ENCODE measurements at places on chromosomes 5 and 9.

DNA sequence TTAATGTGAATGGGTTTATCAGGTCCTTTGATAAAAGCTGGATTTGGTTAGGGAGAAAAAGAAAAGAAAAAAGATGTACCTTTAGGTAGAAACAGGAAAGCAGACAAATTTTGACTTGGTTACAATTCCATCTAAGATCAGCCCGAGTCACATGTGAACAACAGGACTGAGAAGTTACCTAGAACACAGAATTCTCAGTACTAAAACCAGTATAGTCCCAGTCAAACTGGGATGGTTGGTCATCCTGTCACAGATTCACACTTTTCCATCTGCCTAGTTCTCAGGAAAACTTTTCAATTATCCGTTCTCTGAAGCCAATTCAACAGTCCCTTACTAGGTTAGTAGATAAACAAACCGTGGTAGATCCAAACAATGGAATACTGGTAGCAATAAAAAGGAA lies 190.3 kb upstream of the PTGER4 start:
- no peak for DNase-seq

DNA sequence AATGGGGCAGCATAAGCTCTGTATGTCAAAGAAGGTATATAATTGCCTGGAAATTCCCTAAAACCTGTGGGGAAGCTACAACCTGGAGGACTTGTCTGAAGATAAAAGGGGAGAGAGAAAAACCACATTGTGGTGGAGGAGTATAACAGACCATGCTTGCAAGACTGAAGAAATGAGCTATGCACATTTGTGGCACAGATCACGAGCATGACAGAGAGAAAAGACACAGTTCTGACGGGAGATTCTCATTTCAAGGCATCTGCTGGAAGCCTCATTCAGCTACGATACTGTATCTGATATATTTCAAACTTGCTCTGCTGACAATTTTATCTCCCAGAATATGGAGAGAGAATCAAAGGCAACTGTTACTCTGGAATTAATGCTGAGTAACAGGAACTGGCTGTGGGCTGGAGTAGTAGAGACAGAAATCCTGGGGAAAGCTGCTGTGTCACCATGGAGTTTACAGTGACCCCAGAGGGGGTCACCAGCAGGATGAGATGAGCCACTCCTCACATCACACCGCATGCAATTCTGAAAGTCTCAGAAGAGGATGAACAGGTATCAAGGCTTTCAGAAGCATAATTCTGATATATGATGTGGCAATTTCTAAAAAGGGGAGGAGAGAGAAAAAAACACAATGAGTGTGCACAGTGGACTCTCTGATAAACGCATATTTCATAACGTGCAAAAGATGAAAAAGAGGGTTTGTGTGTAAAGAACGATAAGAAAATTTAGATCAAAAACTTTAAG lies 528.8 kb downstream of the IRX1 start:
- no peak for DNase-seq

GRCh38 chr5:147479949-147480348 lies 29.9 kb downstream of the DPYSL3 start:
- peak; percentile 80 for DNase-seq

DNA sequence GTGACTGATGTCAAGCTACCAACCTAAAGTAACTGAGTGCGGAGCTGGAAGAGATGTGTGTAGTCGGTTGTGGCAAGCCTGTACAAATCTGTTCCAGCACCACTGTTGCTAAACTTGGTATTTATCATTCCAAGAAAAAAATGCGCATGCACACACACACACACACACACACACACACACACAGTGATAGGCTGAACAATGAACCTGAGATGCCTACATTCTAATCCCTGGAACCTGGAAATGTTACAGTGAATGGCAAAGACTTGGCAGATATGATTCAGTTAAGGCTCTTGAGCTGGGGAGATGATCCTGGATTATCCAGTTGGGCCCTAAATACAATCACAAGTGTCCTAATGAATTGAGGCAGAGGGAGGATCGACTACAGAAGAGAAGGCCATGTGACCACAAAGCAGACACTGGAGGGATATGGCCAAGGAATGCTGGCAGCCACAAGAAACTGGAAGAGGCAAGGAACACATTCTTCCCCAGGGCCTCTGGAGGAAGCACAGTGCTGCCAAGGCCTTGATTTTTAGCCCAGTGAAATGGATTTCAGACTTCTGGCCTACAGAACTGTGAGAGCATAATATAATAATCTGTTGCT lies 49.7 kb upstream of the LHFPL2 start:
- DNase-seq: peak; percentile 64

DNA sequence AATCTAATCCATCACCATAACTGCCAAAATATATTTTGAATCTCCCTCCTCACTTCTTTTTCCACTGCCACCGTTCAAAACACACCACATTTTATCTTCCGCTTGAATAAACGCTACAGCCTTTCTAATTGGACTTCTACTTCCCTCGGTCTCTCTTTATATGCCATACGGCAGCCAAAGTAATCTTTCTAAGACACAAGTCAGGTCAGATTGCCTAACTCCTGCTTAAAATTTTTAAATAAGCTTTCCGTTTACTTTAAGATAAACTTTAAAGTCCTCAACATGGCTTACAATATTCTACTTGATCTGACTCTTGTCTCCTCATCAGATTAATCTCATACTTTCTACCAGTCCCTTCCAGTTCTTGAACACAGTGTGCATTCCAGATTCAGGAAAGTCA lies 9.7 kb downstream of the AFF4 start:
- DNase-seq: peak; percentile 14

DNA sequence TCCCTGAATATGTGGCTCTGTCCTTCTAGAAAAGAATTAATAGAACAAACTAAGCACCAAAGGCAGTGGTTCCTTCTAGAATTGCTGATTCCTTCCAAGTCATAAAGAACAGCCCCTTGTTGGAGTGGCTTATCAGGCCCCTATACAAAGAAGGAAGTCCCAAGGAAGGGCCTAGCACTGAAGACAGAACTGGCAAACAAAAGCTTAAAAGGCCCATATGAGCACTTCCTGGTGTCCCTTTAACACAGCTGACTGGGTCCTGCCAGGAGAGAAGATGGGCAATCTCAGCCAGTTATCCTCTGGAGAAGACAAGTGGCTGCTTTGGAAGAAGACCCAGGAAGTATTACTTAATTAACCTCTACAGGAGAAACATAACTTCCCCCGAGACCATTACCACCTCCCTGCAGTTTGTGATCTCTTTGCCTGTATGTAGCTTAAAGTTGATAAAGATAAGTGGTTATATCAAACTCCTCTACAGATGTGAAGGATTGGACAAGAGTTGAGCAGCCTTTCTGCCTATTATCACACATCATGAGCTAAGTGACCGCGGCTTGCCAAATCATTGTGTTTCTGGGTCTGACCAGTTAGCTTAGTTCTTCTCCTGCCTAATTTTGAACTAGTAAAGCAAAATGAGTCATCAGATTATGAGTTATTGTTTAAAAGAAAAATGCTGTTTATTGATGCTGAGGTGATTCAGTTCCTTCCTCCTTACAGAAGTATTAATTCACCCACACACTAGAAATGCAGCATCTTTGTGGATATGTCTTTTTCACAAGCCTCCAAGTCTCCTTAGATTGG lies 13.3 kb upstream of the STING1 start:
- peak; percentile 82 for DNase-seq

DNA sequence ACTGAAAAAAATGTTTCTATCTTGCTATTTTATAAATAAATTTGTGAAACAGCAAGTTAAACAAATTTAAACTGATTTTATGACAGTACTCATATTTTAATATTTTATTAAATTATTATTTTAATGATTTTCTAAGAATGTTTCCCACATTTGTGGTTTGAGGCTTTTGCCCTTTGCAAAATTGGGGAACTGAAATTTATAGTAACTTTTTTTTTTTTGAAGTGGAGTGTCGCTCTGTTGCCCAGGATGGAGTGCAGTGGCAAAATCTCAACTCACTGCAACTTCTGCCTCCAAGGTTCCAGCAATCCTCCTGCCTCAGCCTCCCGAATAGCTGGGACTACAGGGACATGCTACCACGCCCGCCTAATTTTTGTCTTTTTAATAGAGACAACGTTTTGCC lies 7.2 kb upstream of the ADGRV1 start:
- no peak for DNase-seq

DNA sequence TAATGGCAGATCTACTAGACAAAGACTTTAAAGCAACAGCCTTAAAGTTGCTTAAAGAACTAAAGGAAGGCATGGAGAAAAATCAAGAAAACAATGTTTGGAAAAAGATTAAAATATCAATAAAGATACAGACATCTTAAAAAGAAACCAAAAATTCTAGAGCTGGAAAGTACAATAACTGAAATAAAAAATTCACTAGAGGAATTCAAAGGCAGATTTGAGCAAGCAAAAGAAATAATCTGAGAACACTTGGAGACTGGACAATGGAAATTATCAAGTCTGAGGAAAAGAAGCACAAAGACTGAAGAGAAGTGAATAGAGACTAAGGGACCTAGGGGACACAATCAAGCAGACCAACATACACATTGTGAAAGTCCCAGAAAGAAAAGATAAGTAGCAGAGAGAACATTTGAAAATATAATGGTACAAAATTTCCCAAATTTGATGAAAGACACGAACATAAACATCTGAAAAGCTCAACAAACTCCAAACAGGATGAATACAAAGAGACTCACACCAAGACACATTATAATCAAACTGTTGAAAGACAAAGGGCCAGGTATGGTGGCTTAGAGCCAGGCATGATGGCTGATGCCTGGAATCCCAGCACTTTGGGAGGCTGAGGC lies 26.3 kb downstream of the SIL1 start:
- DNase-seq: no peak

GRCh38 chr5:103938146-103938695 lies 375.6 kb upstream of the NUDT12 start:
- no peak for DNase-seq

- peak; percentile 91 for DNase-seq
Observed at GRCh38 chr5:149834246-149834855, 104.2 kb downstream of the PPARGC1B start.

- DNase-seq: peak; percentile 75
Observed at GRCh38 chr9:116287721-116288120, 134.1 kb downstream of the PAPPA start.

- no peak for DNase-seq
Observed at GRCh38 chr9:89488131-89488530, 9.8 kb downstream of the SEMA4D start.

- no peak for DNase-seq
Observed at GRCh38 chr5:4716781-4717180, 423.3 kb upstream of the ADAMTS16 start.

GRCh38 chr5:32837211-32837610 lies 126.1 kb downstream of the NPR3 start:
- DNase-seq: no peak

DNA sequence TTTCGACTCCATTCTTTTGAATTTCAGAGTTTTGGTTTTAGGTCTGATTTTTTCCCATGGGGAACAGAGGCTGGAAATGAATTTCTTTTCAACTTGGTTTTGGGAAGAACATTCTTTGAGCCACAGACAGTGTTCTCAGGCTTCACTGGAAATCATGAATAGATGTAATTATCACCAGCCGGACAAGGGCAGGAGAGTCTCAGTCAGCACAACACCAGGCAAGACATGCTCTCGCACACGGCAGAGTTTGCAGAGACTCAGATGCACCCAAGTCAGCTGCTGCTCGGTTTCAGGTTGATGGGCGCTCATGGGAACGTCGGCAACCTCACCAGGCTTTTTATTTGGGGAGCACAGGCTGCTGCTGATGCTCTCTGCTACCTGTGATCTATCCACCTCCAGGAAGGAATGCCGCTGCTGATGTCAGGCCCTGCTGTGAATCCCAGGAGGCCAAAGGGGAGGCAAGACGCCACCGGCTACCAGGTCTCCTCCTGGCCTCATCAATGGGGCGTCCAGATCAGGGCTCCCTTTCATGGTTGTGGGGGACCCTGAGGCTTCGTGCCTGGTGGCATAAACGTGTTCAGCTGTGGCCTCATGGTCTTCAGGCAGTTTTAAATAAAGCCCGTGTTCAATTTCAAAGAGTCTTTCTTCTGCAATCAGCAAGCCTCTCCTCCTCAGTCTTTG lies 332.3 kb upstream of the IRX4 start:
- no peak for DNase-seq

DNA sequence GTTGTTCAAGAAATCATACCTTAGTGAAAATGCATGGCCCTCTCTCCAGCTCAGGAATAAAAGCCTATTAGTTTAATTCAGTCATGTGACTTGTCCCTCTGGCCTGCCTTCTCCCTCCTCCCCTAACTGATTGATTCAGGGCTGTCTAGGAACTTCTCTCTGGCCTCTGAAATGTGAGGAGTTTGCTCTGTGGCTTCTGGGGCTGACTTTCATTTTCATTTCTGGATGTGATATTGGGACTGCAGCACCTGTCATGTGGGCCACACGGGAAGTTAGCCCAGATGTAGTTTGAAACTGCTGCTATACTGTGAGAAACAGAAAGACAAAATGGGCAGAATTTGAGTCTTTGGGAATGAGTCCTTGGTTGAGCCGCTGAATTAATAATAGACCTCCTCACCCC lies 44.8 kb downstream of the PARP8 start:
- DNase-seq: no peak

DNA sequence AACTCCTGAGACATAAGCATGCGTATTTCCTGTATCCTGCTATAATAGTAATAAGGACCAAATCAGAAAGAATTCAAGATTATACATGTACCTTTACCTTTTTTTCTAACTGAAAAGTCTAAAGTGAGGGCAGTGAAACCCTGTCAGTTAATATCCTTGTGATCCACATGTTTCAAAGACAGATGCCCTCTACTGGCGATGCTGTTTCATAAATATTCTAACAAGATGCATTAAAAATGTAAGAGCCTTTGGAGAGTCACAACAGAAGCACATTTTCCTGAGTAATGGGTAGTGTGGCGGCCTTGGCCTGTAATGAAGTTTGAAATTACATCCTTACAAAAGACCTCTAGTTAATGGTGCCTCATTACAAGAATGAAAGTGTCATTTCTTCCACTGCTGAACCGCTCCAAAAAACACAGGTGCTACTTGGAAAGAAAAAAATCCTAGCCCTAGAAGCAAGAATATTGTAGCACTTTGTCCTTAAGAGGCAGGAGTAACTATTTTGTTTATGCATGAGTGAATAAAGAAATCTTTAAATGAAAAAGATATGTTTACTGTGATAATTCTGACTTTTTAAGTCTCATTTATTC lies 232.6 kb downstream of the EPB41L4A start:
- peak; percentile 56 for DNase-seq

- no peak for DNase-seq
Observed at GRCh38 chr5:14138608-14139540, 4.3 kb upstream of the TRIO start.

DNA sequence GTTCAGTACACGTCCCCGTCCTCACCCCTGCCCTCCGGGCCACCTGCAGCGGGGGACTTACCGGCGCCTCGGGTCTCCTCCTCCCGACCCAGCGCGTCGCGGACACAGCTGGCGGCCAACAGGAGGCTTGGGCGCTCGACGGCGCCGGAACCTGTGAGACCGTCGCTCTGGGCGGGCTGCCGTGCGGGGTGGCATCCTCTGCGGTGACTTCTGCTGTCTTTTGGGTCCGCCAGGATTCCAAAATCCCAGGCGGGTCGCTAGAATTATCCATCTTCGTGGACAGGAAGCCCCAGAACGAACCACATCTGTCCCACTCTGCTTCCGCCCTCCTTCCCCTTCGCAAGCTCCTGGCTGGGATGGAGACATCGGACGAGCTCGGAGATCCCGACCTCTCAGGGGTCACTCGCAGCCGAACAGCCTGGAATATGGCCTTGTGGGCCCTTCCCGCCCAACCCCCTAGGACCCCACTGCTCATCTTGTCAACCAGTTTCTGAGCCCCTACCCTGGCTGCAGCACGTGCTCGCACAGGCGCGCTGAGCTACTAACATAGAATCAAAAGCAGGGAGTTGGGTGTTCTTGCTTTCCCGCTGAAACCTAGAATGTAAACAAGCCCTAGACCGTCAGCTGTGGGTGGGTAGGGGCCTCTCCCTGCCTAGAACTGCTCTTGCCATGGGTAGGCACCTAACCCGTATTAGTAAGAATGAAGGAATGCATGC lies 947 bp upstream of the MARCHF3 start:
- no peak for DNase-seq

- peak; percentile 0 for DNase-seq
Observed at GRCh38 chr5:152634586-152634985, 229.5 kb upstream of the NMUR2 start.

All from iris pigment epithelial cell (primary cell).